Omental fat pad (tissue), 4 donors: ENCODE measurements at places on chromosomes 3 and 15. TPM values are rescaled to one million over a fixed set of nuclear protein-coding genes. Genes with fewer than 3 reads are reported as not detected.

DNA sequence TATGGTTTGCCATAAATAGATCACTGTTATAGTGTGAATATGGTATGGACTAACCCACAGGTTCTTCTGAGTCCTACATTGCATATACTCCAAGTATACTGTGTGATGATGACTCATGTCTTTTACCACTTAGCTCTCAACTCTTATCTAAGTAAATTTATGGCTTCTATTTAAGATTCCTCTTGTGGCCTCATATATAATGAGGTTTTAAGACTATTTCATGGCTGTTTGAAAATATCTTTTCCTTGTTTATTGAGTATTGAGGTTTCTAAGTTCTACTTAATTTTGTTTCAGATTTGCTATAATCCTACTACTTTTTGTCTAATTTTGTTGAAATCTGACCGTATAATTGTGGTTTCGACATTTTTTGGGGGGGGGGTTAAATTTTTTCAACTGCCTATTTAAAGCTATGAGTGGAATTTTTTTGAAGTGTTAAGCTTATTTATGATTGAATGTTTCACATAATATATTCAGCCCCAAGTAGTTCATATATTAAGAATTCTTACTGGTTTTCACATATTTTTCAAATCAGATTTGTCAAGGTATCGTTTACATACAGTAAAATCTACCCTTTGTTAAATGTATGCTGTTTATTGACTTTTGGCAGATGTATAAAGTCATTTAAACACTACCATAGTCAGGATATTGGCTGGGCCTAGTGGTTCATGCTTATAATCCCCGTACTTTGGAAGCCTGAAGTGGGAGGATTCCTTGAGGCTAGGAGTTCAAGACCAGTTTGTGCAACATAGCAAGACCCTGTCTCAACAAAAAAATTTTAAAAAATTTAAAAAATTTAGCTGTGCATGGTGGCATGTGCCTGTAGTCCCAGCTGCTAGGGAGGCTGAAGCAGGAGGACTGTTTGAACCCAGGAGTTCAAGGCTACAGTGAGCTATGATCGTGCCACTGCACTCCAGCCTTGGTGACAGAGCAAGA is 11.7 kb downstream of the SLC25A36 start:
- DNase-seq = no peak

DNA sequence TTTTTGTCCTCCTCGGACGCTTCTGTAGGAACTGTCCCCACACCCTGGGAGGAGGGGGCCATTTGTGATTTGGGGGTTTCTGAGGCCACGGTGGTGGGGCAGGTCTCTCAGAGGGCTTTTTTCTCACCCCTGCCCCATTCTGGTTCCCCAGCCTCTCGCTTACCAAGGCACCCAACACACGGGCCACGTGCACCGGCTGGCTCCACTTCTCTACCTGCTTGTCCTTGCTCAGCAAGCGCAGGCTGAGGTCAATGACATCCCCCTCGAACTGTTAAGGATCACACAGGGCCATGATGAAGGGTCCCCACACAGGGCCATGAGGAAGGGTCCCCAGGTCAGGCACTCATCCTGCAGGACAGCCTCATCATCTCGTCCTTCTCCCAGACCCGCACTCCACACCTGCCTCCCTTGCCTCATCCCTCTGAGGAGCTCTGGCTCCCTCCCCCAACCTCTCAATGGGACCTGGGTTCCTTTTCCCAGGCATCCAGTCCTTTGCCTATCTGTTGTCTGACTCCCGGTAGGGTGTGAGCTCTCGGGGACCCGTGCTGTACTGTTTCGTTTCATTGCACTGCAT is 10.6 kb downstream of the EPB42 start:
- no peak for DNase-seq

GRCh38 chr15:39789736-39790135 is 7.1 kb upstream of the FSIP1 start:
- no peak for DNase-seq

RBP2 gene
- not detected for total RNA-seq

C3orf18 gene
- total RNA-seq = 9.2 TPM

GOLGA6L7 gene
- total RNA-seq = not detected

DNA sequence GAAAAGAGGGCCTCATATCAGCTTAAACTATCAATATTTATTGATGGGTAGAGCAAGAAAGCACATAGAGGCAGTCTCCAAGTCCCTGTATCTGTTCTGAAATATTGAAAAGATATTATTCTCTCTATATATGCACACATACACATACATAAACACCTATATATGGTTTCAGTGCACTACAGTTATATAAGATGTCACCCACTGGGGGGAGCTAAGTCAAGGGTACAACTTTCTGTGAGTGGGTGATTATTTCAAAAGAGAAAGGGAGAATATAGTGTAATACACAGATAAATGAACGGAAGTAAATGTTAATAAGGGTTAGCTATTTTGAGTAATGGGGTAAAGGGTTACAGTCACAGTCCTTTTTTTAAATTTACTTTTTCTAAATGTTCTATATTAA is 8.8 kb downstream of the SNTN start:
- DNase-seq = no peak

GRK7 gene
- total RNA-seq = 0.12 TPM

CTXND1 gene
- not detected for total RNA-seq

DNA sequence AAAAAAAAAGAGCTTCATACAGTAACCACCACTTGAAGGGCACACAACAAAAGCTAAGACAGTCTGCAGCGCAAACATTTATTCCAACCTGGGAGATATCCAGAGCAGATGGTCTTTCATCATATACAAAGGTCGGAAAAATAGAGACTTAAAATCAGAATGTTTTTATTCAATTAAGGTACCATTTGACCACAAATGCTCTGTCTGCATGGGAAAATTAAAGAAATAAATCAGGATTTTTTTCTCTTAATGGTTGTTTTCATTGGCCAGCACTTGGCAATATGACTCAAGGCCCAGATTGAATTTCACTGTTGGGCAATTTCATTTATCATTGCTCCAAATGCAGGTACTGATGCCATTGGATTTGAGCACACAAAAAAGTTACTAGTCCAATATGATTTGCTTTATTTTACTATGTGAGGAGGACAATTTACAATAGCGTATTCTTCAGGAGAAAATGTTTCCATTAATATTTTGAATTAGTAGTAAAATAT is 145.9 kb upstream of the AGTR1 start:
- DNase-seq = no peak

POLG gene
- 76.1 TPM for total RNA-seq

SPINK8 gene
- not detected for total RNA-seq

BCHE gene
- 36.3 TPM for total RNA-seq

DNA sequence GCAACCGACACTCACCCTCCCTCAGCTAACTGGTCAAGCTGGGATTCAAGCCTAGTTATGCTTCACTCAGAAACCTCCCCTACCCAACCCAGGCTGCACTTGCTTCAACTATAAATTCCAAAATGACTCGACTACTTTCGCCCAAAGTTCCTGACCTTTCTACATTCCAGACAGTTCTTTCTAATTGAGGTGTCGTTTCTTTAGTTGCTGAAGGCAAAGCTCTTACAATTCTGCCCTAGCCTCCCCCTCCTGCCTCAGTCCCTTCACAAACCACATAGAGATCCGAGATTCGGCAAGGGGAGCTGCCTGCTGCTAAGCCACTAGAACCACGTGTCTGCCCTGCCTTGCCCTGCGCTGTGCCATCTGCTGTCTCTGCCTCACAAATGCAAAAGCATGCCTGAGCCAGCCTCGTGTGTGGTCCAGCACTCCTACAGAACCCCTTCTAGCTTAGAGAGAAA is 74.7 kb upstream of the SH3GL3 start:
- DNase-seq = no peak

DNA sequence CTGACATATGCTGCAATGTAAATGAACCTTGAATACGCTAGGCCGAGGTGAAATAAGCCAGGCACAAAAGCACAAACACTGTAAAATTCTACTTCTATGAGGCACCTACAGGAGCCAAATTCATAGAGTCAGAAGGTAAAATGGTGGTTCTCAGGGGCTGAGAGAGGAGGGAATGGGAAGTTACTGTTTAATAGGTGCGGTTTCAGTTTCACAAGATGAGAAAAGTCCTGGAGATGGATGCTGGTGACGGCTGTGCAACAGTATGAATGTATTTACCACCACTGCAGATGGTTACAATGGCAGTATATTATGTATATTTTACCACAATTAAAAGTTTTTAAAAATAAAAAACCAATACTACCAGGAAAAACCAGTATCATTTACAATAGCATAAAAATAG is 4.0 kb downstream of the TNK2 start:
- no peak for DNase-seq

- no peak for DNase-seq
Measured at GRCh38 chr3:182716114-182716688, 77.1 kb upstream of the ATP11B start.

GRCh38 chr15:39084674-39085530 is 496.0 kb upstream of the THBS1 start:
- DNase-seq = no peak

GRCh38 chr15:27665002-27665401 is 434.1 kb downstream of the OCA2 start:
- DNase-seq = no peak

FEZF2 gene
- total RNA-seq = not detected

- no peak for DNase-seq
Measured at GRCh38 chr3:83628471-83628870, 1330.3 kb upstream of the CADM2 start.

DNA sequence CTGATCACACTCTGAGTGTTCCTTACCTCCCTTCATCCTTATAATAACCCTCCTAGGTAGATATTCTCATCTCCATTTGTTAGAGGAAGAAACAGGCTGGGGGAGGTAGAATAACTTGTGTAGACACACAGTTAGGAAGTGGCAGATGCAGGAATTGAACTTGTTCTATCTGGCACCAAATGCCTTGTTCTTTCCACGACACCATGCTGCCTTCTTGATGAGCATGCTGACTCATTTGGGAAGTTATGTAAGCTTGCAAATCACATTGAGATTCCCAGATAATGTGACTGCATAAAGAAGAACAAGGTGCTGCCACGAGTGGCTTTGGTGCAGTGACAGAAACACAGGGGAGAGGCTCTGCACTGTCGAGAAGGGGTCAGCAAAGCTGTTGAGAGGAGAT is 27.5 kb upstream of the NDUFB4 start:
- no peak for DNase-seq

GALNT15 gene
- 211 TPM for total RNA-seq

DNA sequence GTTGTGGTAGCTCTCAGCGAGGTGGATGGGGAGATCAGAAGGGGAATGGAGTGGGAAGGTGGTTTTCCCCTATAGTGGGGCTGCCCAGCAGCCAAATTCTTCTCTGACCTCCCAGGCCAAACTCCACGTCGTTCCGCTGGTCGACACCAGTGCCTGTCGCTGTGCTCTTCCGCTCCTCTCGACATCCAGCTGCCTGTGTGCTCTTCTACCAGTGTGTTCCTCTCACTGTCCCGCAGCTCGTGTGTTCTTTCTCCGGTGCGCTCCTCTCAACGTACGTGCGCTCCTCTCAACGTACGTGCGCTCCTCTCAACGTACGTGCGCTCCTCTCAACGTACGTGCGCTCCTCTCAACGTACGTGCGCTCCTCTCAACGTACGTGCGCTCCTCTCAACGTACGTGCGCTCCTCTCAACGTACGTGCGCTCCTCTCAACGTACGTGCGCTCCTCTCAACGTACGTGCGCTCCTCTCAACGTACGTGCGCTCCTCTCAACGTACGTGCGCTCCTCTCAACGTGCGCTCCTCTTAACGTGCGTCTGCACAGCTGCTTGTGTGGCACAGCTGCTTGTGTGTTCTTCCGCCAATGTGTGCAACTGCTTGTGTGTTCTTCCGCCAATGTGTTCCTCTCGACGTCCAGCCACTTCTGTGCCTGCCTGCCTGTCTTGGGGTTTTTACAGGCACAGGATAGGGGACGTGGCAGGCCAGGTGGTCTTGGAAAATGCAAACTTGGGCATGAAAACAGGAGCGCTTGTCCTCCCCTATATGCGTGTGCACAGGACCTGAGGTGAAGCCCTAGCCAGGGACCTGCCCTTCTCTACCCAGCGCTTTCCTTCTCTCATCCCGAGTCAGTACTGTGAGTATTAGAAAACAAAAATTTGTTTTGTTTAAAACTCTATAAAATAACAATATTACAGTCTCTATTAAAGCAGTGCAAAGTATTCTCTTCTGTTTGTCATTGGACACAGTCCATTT is 991.1 kb downstream of the GBE1 start:
- DNase-seq = no peak
